Type B pancreatic cell (in vitro differentiated cells): ENCODE measurements at places on chromosomes 4 and X. TPM values are rescaled to one million over a fixed set of nuclear protein-coding genes. Genes with fewer than 3 reads are reported as not detected.

The MAMLD1 gene
- total RNA-seq: 3.0 and 7.0 TPM in 2 replicates

- no peak overlapping the region for H3K27ac ChIP-seq
- peaks cover 9% of the 10 kb centered on the region for H3K4me1 ChIP-seq
- DNase-seq: no peak
- no peak overlapping the region for H3K4me3 ChIP-seq
Observed at GRCh38 chr4:139635966-139636365, 29.7 kb upstream of the MGST2 start.

- no peaks in the 10 kb centered on the region for H3K36me3 ChIP-seq
- no peak for DNase-seq
- H3K4me3 ChIP-seq: no peak overlapping the region
- H3K27ac ChIP-seq: no peak overlapping the region
Observed at GRCh38 chr4:181517491-181517890, 725.7 kb upstream of the TENM3 start.

The DUSP21 gene
- not detected in 2 replicates for total RNA-seq

GRCh38 chr4:54568184-54568583 lies 89.6 kb upstream of the KIT start:
- peaks cover 18% of the 10 kb centered on the region for H3K4me1 ChIP-seq
- H3K27ac ChIP-seq: peak overlapping the region; percentile 68
- H3K36me3 ChIP-seq: no peaks in the 10 kb centered on the region
- no peak overlapping the region for H3K4me3 ChIP-seq
- H3K27me3 ChIP-seq: no peaks in the 10 kb centered on the region

GRCh38 chrX:13144927-13145655 lies 100.7 kb upstream of the FAM9C start:
- H3K27ac ChIP-seq: no peak overlapping the region
- H3K4me3 ChIP-seq: no peak overlapping the region
- DNase-seq: no peak
- H3K27me3 ChIP-seq: no peaks in the 10 kb centered on the region
- H3K36me3 ChIP-seq: no peaks in the 10 kb centered on the region

- no peaks in the 10 kb centered on the region for H3K36me3 ChIP-seq
- H3K4me3 ChIP-seq: no peak overlapping the region
- H3K4me1 ChIP-seq: no peaks in the 10 kb centered on the region
- H3K27ac ChIP-seq: no peak overlapping the region
Observed at GRCh38 chr4:55610381-55610780, 18.3 kb upstream of the PDCL2 start.

The SPANXA1 gene
- not detected in 2 replicates for total RNA-seq

The SYN1 gene
- total RNA-seq: 3.7 and 4.2 TPM in 2 replicates
